ENCODE measurements at places on chromosomes 5 and 9.
A peak's percentile ranks its signal among the peaks of the same experiment; 100 is the strongest.

DNA sequence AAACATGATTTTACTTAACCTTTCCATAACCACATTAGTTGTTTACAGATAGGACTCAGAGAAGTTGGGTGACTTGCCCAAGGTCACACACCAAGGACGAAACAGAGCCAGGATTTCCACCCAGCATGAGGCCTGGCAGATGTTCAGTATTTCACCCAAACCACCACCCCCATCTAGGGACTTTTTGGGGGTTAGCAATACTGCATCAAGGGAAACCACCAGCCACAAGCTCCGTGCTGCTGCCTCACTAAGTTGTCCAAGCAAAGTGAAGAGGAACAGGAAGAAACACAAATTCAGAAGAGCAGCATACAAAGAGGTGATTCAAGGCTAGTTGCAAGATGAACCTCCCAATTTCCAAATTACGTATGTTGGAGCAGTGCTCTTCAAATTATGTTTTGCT, 219.6 kb upstream of the RORB start:
- DNase-seq = no peak

DNA sequence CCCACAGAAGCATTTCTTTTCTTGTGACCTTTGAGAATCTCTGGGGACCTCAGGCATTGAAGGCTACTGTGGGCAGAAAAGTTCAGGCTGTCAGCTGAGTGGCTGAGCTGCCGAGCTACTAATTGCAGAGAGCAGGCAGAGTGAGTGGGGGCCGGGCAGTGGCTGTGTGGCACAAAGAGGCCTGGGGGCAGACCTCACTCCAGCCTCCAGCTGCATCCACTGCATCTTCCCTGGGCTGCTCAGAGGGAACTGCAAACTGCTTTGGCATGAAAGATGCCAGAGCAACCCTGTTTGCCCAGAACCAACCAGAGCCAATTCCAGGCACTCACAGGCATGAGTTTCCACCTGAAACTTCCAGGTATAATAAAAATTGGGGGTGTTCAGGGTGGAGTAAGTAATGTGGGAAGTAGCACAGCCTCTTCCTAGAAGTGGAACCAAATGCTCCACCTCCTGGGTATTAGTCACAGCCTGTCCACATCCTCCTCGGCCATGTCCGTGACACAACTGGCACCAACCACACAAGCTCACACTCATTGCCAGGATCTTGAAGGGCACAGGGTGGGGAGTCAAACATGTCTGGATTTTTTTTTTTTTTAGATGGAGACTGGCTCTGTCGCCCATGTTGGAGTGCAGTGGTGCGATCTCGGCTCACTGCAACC, 548.9 kb downstream of the BNC2 start:
- DNase-seq = no peak

- DNase-seq = peak; percentile 31
Observed at GRCh38 chr5:11672385-11673085, 231.7 kb downstream of the CTNND2 start.

DNA sequence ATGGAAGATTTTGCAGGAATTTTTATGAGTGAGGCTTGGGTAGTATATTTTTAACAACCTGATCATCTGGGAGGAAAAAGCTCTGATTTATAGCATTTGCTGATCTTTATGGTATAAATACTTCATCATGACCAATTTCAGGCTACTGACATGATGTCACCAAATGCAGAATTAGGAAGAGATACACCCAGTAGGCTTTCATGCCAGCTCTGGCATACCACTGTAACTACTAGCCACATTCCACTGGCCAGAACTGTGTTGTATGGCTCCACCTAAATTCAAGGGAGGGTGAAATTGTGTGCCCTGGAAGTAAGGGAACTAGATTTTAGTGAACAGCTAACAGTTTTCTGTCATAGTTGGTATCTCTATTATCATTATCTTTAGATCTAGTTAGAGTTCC, 17.6 kb downstream of the AP3S1 start:
- DNase-seq = no peak

- no peak for DNase-seq
Observed at GRCh38 chr9:37156781-37157356, 36.5 kb downstream of the ZCCHC7 start.

DNA sequence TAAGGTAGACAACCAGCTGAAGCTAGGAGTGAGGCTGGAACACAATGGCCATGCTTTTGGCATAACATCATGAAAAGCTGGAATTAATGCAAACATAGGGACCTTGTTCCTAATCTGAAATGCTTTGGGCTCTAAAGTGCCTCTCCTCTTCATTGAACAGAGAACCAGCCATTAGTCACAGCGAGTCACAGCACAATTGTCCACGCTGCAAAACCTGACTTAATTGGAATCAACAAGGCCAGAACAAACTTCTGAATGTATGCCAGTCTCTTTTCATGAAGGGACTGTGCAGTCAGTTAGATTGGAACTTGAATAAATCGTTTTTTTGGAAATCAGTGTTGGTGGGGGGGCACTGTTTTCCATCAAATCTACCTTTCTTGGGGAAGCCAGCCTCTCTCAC, 96.5 kb downstream of the JAKMIP2 start:
- no peak for DNase-seq

DNA sequence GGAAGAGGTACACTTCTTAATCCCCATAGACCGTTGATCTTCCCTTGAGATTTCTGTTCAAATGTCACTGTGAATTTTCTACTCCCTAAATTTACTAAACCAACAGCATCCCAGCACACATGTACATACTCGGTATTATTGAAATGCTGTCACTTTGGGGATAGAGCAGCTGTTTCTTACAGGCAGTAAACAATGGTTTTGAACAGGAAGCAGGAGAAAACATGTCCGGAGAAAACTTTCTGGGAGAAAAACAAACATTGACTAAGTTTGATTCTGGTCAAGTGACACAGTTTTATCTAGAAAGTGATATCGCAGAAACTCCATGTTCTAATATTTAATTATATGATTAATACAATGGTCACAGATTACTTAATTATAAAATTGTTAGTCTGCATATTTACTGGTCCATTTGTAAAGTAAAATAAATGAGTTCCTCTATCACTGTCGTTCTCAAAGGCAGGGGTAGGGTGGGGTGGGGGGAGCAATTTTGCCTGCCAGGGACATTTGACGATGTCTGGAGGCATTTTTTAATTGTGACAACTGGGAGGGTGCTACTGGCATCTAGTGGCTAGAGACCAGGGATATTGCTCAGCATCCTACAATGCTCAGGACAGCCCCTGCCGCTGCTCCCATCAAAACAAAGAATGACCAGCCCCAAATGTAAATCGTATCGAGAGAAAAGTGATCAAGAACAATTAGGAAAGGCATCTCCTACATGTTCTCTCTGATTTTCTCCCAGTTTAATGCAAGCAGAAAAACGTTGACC, 12.2 kb downstream of the TAS2R1 start:
- DNase-seq = no peak

DNA sequence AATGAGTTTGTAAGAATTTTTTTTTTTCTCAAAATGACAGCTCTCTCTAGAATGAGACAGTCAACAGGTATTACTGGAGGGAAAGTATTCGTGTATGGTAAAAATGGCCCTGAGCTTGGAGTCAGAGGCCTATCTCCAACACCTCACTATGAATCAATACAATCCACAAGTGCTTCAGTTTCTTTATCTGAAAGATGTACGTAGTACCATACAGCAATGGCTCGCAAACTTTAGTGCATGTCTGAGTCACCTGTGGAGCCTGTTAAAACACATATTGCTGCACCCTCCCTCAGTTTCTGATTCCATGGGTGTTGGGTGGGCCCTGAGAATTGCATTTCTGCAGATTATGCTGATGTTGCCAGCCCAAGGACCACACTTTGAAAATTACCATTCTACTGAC, 44.6 kb downstream of the DMRT2 start:
- DNase-seq = no peak

DNA sequence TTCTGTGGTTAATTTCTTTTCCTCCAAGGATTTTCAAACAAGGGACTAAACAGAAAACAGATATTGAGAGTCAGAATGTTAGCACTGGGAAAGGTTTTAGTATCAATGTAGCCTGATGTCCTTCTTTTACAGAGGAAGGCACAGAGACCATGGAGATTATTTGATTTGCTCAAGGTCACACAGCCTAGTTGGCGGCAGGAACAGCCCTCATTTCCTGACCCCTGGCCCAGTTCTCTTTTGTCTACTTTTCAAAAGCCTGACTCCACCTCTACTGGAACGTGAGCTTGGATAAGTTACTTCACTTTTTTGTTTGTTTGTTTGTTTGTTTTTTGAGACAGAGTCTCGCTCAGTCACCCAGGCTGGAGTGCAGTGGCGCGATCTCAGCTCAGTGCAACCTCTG, 6.6 kb upstream of the NRG2 start:
- no peak for DNase-seq

DNA sequence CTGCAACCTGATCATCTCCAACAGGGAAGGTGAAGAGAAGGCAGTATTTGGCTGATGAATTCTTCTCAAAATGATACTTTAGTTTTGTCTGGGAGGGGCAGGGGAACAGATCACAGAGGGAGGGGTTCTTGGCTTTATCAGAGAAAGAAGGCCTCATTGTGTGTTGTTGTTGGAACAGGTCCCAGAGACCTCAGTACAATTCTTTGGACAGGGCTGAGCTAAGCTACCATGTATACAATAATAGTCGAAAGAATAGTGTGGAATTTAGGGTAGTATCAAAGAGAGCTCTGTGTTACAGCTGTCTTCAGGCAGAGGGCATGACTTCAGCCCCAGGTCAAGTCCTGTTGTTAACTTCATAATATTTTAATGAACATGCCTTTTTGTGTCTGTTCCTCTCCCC, 39.9 kb downstream of the ARHGAP26 start:
- no peak for DNase-seq

- no peak for DNase-seq
Observed at GRCh38 chr9:135517407-135517822, 3.8 kb upstream of the LCN1 start.

- DNase-seq = no peak
Observed at GRCh38 chr9:114798780-114799427, 6.9 kb downstream of the TNFSF15 start.

DNA sequence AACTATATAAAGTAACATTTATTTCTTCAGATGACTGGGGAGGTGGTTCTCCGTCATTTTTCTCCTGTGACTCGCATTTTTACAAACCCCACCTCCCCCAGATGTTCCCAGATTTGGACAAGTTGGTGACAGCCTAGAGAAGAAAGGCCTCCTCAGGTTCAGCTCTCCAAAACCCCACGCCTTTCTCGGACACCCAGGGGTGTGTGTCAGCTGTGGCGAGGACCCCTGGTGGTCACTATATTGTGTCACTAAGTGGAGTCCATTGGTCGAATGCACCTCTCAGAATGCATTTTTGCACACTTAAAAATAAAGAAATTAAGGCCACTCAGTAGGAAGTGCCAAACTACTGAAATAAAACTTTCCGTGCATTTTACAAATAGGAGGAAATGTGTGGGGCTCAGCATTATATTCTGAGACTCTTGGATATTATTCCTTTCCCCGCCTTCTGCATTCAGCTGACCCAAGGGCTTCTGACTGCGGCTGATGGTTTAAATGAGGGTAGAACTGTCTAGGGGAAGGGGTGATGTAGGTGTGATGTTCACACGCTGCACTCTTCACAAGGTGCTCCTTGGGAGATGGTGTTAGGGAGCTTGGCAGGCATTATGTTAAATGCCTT, 47.6 kb downstream of the ACO1 start:
- DNase-seq = peak; percentile 60

- no peak for DNase-seq
Observed at GRCh38 chr5:172579403-172579990, 61.6 kb upstream of the NEURL1B start.

- DNase-seq = no peak
Observed at GRCh38 chr9:14349447-14350348, 35.8 kb upstream of the NFIB start.

GRCh38 chr9:14766299-14766698, 43.8 kb upstream of the CER1 start:
- no peak for DNase-seq

- DNase-seq = peak; percentile 35
Observed at GRCh38 chr5:6714226-6715041, 1.2 kb downstream of the TENT4A start.

DNA sequence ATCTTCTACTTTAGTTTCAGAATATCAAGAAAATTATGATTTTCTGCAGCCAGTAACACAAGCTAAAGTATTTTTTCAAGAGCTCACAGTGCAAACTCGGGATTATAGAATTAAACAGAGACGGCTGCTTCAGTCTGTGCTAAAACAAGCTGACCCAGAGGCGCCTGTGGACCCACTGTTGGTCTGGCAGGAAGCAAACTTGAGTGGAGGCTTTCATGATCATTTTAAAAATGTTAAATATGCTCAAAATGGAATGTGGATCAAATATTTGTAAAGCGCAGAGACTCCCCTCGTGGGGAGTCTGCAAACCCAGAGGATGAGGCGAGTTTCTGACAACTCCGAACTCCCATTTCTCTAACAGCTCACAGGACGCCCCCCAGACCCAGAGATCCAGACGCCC, 13.0 kb downstream of the ROR2 start:
- DNase-seq = no peak

GRCh38 chr9:99820685-99821395, 845 bp upstream of the NR4A3 start:
- peak; percentile 22 for DNase-seq

- no peak for DNase-seq
Observed at GRCh38 chr5:179380211-179381035, 35.2 kb upstream of the ADAMTS2 start.
